ENCODE measurements at places on chromosomes 12 and 14.

DNA sequence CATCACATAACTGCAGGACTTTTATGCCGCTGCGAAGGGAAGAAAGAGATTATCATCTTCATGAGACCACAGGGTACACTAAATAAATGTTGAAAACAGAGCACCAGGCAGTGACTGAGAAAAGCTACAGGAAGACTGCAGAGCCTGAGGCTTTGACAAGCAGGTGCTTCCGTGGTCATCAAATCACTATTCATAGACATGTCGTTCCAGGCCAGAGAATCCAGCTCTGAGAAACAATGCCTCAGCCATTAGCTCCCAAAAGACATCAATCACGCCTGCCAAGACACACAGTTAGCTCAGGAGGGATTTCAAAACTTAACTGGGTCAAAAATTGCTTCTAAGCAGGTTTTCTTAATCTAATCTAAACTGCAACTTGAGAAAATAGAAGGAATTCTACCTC, 47.2 kb upstream of the GARIN6 start:
- DNase-seq = no peak

- DNase-seq = no peak
Measured at GRCh38 chr12:49598527-49598926, 6.9 kb downstream of the FAM186B start.

DNA sequence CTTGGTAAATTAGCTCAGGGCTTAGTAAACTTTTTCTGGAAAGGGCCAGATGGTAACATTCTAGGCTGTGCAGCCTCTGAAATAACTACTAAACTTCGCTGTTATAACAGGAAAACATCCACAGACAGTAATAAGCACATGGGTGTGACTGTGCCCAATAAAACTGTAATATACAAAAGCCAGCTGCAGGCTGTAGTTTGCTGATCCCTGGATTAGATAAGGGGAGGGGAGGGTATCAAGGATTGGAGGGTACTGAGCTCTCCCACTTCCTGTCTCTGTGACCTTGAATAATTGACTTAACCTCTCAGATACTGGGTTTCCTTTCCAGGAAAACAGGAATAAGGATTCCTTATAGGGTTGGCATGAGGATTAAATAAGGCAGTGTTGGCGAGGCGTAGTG, 81.2 kb downstream of the CCDC60 start:
- no peak for DNase-seq

DNA sequence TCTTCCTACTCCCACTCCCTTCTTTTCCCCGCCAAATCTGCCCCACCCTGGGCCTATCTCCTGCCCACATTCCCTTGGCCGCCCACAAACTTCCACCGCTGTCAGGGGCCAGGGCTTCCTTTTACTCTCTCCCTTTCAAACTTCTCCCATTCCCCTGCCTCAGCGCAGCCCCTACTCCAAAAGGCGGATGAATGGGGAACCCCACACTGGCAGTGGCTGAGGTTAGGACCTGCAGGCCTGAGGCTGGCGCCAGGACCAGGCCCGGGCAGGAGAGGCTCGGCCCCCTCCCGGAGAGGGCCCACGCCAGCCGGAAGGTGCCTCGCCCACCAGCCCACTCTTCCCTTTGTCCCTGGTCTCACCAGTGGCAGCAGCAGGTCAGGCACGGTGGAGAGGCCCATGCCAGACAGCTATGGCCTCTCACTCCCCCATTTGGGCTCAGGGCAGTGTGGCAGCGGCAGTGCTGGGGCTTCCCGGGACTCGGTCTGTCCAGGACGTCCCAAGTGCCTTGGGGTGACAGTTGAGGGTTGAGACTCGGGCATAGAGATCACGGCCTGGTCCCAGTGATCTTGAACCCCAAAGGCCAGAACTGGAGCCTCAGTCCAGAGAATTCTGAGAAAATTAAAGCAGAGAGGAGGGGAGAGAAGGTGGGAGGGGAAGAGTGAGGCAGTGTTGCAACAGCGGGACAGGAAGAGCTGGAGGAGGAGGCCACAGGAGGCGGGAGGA, at the start of gene TNFRSF1A:
Gene TNFRSF1A, minus strand, starts transcription at position 660 of the 723 bp plus-strand sequence. Its CDS starts 262 bp downstream, at position 398.
- peak; percentile 59 for DNase-seq

- DNase-seq = no peak
Measured at GRCh38 chr12:57738661-57739237, at the start of gene AGAP2. Gene AGAP2, minus strand, starts transcription at chr12:57738742. Its CDS starts 496 bp downstream, at chr12:57738246.

DNA sequence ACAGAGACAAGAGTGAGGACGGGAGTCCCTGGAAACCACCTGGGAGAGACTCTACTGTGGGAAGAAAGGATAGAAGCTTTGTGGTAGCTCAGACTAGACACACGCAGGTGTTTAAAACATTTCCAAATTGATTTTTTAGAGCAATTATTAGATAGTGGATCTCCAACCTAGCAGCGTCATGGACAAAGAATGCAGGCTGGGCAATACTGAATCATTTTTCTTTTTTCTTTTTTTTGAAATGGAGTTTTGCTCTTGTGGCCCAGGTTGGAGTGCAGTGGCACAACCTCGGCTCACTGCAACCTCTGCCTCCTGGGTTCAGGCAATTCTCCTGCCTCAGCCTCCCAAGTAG, 13.1 kb downstream of the GPR132 start:
- no peak for DNase-seq

GRCh38 chr12:114799574-114800487, 115.9 kb upstream of the TBX3 start:
- DNase-seq = no peak

GRCh38 chr12:132516095-132517012, 26.4 kb downstream of the FBRSL1 start:
- DNase-seq = no peak

- no peak for DNase-seq
Measured at GRCh38 chr12:42728770-42729534, 139.4 kb upstream of the PRICKLE1 start.

DNA sequence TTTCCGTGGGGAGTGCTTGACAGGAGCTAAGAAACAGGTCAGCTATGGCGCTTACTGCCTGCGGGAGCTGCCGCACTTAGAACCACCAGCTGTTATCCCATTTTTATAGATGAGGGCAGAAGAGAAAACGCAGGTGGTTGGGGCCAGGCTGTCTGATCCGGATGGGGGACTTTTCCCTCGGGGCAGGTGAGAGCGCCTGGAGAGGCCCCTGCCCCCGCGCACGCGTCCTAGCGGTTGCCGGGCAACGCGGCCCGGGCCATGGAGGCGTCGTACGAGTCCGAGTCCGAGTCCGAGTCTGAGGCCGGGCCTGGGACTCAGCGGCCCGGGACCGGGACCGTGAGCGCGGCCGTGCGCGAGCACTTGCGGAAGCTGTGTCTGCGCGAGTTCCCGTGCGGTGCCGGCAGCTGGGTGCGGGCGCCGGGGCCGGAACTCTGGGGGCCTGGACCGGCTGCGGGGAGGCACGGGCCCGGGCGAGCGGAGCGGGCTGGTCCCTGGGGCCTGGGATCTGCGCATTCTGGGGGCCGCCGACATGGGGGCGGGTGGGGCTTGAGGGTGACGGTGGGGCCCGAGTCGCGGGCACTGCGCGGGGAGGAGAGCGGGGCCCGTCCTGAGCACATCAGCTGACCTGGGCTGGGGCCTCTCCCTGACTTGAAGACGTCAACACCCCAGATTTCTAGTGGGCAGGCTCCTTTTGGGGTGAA, at the start of gene LRRC43:
Gene LRRC43, plus strand, starts transcription at position 237 of the 701 bp plus-strand sequence. Its CDS starts 22 bp downstream, at position 259.
- no peak for DNase-seq

DNA sequence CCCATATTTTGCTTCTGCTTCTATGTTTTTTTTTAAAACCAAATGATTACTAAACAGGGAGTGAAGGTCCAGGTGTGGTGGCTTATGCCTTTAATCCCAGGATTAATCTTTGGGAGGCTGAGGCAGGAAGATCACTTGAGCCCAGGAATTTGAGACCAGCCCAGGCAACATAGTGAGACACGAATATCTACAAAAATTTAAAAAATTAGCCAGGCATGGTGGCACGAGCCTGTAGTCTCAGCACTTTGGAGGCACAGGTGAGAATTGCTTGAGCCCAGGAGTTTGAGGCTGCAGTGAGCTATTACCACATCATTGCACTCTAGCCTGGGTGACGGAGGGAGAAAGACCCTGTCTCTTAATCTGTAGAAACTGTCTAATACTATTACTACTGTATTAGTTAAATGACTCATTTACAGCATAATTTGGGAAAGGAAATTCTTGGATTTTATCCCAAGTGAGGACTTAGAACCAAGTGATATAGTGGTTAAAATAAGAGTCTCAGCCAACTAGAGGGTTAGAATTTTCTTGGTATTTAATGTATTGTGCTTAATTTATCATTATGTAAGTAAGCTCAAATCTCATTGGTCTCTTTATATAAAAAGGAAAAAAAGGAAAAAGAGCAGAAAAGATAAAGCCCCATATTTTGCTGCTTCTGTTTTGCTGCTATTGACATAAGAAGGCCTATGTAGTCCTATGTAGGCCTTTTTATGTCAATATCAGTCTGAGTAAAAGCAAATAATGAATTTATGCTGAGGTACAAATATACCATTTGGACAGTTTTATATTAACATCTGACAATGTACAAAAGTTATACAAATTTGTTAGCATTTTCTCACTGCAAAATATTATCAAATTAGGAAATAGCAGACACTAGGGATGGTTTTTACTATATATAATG, 163.4 kb downstream of the RAD51B start:
- no peak for DNase-seq

- DNase-seq = no peak
Measured at GRCh38 chr12:30047516-30048254, 263.9 kb upstream of the TMTC1 start.

DNA sequence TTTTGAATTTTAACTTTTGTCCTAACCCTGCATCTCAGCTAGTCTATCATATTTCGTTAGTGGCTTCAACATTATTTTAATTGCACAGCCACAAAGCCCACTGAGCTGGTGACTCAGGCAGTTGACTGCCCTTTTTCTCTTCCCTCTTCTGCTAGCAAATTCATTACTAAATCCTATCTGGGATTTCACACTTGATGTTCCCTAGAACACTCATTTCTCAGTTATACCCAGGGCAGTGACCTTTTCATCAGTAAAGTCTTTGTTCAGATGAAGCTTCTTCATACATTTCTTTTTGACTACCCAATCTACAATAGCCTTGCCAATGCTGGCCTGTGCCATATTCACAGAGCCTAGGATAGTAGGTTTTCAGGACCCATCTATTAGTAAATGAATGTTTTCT, 107.0 kb downstream of the ATXN7L3B start:
- DNase-seq = no peak

GRCh38 chr12:93594766-93595311, 22.4 kb downstream of the SOCS2 start:
- no peak for DNase-seq

GRCh38 chr12:34264110-34264509, 241.8 kb downstream of the ALG10 start:
- no peak for DNase-seq

DNA sequence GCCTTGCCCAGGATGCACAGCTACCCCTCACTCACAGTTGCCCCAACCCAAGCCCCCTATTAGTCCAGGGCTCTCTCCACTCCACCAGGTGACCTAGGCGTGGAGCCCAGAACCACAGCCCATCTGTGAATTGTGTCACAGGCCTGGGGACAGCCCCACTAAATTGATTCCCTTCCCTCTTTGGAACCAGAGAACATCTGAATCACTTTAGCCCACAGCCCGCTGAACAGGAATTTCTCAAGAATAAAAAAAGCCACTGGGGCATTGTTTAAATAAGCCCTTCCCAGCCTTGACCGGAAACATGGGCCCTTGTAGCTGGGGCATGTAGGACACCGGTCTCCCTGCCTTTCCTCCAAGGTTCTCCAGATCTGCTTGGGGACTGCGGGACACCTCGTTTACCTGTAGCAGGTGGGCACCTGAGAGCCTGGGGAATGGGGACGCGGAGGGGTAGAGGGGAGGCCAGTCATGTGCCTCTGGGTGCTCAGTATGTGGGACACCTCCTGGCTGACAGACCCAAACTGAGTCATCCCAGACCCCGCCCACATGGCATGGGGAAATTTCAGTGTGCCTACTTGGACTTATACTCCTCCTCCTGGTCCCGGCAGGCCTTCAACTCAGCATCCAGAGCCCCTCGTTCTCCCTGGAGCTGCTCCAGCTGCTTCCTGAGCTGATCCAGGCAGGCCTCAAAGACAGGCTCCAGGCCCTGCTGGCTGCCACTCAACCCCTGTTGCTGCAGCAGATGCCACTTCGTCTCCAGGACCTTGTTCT, 1.3 kb downstream of the KRT78 start:
- DNase-seq = no peak

DNA sequence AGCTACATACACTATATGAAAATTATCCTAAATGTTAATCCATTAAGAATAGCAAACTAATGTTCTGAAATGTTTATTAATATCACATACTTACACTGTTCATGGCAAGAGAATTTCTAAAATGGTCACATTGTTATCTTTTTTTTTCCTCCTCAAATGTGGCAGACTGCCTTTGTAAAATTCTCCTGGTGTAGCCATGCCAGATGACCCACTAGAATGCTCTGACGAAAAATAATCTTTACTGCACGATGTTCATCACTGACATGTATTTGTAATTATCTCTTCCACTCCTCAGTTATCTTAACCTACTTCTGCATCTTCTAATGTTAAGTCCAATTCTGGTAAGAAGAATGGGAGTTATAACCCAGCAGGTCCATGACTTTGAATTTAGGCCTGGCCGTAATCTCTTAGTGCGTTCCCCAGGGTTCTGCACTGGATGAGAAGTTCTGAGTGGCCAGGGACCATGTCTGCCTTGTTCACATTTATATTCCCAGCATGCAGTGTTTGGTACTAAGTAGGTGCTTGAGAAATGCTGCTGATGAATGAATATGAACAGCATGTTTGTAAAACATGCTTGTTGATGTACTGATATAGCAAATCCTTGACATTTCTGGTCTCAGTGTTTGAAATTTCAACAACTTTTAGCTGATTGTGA, 46.7 kb downstream of the NOPCHAP1 start:
- no peak for DNase-seq

- DNase-seq = no peak
Measured at GRCh38 chr14:41875116-41875515, 268.4 kb downstream of the LRFN5 start.

GRCh38 chr12:2682296-2683251, 112.2 kb upstream of the FKBP4 start:
- DNase-seq = no peak

Measured in stimulated activated CD4-positive, alpha-beta T cell treated with anti-CD3 and anti-CD28 coated beads, TNF-alpha, amount 100 ng/mL, for 24 hours (primary cell).